Cardiac atrium fibroblast (primary cell): ENCODE measurements at places on chromosomes 4 and X. TPM values are rescaled to one million over a fixed set of nuclear protein-coding genes. Genes with fewer than 3 reads are reported as not detected.

The PRDM5 gene
- 3.8 and 7.6 TPM in 2 replicates for total RNA-seq

The SSX4B gene
- total RNA-seq, result not detected in 2 replicates

The PF4V1 gene
- 0.90 and 4.9 TPM in 2 replicates for total RNA-seq

The DMP1 gene
- total RNA-seq, result not detected in 2 replicates

The EREG gene
- 2.8 TPM in 1 of 2 replicates, not detected in the other for total RNA-seq

The TEX13B gene
- total RNA-seq, result not detected in 2 replicates

The NDP gene
- total RNA-seq, result 0.54 and 2.6 TPM in 2 replicates

The ALB gene
- not detected in 2 replicates for total RNA-seq

The ARHGAP10 gene
- total RNA-seq, result 19.3 and 20.9 TPM in 2 replicates

The ADGRL3 gene
- 0.90 and 13.3 TPM in 2 replicates for total RNA-seq

The NUDT9 gene
- 14.6 and 18.6 TPM in 2 replicates for total RNA-seq

The SSX3 gene
- total RNA-seq, result not detected in 2 replicates

The PTTG2 gene
- not detected in 2 replicates for total RNA-seq

The ASB12 gene
- total RNA-seq, result not detected in 2 replicates

The SOWAHB gene
- total RNA-seq, result not detected in 2 replicates
